Left kidney (tissue), 8 donors: ENCODE measurements at places on chromosomes 6 and 20. TPM values are rescaled to one million over a fixed set of nuclear protein-coding genes. Genes with fewer than 3 reads are reported as not detected.
A peak's percentile ranks its signal among the peaks of the same experiment; 100 is the strongest.

DNA sequence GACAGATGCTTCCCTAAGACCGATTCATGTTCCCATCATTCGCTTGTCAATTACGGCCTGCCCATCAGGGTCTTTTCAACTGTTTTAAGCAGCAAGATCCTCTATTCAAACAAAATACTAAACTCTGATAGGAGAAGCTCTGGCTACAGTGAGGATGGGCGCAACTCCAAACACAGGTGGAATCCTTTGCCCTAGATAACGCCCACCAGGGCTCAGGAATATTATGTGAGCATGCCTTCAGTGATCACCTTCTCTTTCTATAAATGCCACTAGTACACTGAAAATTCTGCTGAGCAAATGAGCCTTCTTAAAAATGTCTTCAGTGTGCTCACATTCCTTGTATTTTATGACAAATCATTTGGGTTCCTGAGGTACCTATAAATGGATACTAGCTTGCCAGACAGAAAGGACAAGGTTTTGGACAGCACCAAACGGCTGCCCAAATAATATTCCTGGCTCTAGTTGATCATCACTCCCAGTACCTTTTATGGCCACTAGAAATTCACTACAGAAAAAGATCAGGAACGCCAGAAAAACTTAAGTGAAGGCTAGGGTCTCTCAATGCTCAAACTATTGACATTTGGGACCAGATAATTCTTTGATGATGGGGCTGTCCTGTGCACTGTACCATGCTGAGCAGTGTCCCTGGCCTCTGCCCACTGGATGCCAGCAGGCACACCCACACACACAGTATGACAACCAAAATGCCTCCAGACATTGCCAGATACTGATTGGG is 13.1 kb downstream of the ZNF217 start:
- DNase-seq: no peak

DNA sequence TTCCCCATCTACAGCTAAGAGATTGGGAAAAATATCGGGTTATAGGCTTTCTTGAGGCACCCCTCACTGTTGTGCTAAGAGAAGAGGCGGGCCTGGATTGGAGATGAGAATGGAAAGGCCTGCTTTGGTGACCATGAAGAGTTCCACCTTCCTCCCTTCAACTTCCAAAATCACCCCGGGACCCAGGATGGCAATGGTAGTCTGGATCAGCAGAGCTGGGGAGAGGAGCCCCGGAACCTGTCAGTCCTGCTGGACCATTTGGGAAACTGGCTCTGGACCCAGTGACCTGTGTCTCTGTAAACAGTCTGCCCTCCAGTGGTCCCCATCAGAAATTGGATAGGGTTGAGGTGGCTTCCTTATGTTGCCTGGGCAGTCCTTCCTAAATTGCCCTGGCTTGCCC is 1085.6 kb downstream of the KHDRBS2 start:
- no peak for DNase-seq

DNA sequence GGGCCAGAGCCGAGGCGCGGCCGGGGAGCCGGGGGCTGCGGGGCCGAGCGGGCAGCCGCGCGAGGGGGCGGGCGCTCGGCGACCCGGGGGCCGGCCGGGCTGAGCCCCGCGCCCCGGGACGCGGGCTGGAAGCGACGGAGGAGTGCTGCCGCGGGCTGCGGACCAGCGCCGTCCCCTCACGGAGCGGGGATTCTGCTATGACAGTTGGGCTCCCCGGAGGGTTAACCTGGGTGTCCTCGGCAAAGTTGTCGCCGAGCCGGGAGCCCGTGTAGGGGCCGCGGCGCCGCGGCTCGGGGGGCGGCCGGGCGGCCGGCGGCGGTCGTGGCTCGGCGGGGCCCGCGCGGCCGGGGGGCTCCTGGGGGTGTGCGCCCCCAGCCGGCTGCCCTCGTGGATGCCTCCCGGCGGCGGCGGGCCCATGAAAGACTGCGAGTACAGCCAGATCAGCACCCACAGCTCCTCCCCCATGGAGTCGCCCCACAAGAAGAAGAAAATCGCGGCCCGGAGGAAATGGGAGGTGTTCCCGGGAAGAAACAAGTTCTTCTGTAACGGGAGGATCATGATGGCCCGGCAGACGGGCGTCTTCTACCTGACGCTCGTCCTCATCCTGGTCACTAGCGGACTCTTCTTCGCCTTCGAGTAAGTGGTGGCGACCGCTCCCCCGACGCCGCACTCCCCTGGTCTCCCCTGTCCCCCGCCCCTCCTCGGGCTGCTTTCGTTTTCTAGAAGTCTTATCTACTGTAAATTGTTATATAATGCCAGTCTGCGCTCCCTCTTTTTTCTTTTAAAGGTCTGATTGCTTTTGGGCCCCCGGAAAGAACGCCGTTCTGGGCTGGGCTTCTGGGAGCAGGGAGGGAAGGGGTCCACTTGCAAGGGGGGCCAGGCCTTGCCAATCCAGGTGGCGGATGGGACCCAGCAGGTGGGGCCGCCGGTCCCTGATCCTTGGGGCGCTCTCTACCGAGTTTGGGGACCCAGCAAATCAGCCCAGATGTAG is 936 bp downstream of the ZDHHC14 start:
- peak; percentile 35 for DNase-seq

GRCh38 chr20:43530321-43531090 is 23.0 kb downstream of the L3MBTL1 start:
- no peak for DNase-seq

DNA sequence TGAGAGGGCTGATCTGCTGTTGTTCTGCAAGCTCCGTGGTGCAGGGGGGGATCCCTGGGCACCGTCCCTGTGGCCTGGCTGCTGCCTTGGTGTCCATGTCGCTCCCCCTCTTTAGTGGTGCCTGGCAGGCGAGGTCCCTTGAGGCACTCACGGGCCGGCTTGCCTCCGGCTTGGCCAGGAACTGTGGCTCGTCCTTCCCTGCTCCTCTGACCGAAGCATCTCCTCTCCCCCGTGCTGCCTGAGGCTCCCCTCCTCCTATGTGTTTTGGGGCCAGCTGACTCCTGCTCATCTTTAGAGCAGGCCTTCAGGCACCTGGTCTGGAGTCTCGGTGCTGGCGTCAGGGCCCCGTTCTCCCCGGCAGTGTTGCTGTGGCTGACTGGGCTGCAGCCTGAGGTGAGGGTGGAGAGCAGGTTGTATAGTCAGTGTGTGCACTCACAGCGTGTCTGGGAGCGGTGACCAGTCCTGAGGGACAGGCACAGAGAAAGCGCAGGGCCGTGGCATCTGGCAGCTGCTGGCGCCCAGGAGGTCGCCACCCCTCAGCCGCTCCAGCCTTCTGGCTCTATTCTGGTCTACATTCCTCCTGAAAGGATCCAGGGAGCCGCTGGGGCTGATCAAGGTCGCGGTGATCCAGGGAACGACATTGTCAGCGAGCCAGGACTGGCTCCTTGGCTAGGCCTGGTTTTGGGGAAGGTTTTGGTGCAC is 43.7 kb downstream of the PYGB start:
- DNase-seq: no peak

DNA sequence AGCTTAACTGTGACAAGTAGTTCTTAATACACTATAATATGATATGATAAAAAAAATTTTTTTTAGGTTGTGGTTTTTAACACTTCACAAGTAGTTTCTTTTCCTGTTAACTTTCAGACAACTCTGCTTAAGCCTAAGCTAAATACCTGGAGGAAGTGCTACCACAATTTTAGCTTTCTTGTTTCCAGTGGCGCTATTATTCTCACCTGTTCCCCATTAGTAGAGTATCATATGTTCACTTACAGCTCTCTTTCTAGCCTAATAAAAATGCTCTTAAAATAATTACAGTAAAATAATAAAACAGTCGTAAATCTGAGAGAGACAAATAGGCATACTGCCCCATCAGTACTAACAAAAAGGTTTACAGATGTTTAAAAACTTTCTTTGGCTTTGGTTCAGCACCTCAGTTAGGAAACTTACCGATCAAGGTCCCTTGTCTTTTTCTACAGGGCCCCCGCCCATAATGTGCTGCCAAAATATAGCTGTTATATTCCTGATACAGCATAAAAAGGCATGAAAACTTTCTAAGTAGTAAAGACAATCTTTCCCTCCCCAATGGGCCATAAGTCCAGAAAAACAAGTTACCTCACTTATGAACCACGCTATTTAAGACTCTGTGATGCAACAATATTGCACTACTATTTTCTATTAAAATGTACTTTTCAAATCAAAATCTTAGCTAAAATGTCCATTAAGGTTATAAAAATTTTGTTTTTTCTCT is 57.9 kb downstream of the SESN1 start:
- DNase-seq: no peak

FAXC gene
- 5.8 TPM for polyA plus RNA-seq

CEP85L gene
- polyA plus RNA-seq: 8.9 TPM

ANGPT4 gene
- polyA plus RNA-seq: 0.22 TPM
